ENCODE measurements at places on chromosomes 5 and 9.

DNA sequence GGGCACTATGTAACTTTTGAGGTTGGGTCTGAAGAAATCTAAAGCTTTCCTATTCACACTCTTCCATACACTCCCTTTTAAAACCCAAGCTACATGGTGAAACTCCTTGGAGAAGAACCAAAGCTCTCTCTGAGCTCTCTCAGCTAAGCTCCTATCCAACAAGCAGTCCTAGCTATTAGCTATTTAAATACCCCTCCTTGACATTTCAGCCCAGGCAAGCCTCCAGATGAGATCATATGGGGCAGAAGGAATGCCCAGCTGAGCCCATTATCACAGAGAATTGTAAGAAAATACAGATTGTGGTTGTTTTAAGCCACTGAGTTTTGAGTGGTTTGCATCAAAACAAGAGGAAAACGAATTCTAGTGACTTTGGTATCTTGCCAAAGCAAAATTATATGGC lies 15.2 kb downstream of the HSPB3 start:
- DNase-seq, result no peak

DNA sequence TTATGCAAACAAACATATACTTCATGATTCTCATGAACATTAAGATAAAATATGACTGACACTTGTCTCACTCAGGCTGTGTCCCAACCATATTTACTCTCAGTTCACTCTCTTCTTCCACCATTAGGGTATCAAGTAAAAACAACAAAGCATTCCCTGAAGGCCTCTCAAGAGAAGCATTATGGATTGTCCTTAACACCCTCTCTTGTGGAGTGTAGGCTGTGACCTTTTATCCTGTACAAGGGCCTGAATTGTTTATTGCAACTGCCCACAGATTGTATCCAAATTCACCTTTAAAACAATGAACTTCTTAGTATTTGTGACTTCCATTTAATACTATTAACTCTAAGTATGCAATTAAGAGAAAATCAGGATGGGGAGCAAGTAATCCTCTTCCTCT lies 78.1 kb downstream of the RICTOR start:
- DNase-seq, result no peak

DNA sequence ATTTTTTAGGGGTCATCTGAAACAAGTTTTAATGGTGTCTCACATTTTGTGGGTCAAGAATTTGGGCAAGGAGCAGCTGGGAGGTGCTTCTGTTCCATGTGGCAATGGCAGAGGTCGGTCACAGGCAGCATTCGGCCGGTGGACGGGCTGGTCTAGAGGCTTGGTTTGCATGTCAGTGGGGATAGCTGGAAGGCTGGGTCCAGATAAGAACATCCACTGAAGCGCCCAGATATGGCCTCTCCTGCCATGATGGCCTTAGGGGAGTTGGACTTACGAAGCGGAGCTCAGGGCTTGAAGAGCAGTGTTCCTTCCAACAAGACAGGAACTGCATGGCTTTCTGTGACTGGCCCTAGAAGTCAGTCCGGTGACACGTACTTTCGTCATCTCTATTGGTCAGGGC lies 30.3 kb downstream of the LHFPL2 start:
- no peak for DNase-seq

DNA sequence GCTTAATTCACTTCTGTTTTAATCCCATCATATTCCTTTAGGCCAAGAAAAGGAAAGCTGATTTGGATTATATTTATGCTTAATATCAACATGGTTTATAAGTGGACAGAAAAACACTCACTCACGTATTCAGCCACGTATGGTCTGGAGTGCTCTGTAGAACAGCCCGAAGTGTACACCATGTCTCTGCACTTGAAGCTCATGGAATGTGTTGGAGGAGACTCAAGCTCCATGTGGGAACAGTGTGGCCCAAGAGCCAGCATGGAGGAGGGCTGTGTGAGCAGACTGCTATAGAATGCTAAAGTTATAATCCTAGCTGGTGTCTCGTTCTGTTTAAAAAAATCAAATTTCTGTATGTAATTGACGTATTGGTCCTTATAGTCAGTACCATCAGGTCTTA lies 32.9 kb downstream of the OTULINL start:
- DNase-seq, result no peak

GRCh38 chr9:87238545-87238944 lies 259.1 kb upstream of the DAPK1 start:
- DNase-seq, result no peak

DNA sequence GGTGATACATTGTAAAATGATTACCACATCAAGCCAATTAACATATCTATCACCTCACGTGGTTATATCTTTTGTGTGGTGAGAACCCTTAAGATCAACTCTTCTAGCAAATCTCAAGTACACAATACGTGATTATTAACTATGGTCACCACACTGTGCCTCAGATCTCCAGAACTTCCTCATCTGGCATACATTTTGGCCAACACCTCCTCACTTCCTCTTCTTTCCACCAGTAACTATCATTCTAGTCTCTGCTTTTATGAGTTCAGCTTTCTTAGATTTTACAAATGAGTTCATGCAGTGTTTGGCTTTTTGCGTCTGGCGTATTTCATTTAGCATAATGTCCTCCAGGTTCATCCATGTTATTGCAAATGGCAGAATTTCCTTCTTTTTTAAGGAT lies 35.8 kb downstream of the PRKACG start:
- no peak for DNase-seq

DNA sequence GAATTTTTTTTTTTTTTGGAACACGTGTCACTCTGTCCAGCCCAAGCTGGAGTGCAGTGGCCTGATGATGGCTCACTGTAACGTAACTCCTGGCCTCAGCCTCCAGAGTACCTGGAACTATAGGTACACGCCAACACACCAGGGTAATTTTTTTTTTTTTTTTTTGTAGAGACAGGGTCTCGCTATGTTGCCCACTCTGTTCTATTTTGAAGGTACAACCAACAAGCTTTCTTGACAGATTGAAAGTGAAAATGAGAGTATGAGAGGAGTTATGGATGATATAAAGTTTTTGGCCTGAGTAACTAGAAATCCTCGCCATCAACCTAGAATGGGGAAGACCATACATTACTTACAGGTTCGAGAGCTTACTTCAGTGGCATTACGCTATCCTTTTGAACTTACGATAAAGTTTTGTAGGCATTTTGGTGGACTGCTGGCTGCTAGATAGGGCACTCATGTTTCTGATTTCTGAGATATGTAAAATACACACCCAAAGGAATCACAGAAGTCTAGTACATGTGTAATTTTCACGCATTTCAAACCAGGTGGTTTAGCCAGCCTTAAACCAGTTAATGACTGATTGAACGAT lies 806 bp upstream of the CDC42SE2 start:
- DNase-seq, result peak; percentile 15

DNA sequence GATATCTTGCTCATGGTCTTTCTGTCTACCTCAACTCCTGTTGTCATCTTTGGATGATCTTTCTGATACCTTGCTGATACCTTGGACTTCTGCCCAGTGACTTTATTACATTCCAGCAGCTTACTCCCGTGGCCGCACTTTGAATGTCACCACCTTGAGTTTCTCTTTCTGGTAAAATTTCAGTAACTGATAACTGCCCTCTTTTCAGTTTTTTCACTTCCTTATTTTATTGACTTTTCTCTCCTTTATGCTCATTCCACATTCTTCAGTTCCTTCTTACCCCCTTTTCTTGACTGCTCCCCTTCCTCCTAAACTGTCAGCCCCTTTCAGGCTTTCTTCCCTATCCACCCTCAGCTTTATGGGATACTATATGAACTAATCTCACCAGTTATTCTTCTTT lies 7.0 kb upstream of the FBXO4 start:
- no peak for DNase-seq

GRCh38 chr9:15529566-15530324 lies 19.0 kb upstream of the PSIP1 start:
- DNase-seq, result no peak

DNA sequence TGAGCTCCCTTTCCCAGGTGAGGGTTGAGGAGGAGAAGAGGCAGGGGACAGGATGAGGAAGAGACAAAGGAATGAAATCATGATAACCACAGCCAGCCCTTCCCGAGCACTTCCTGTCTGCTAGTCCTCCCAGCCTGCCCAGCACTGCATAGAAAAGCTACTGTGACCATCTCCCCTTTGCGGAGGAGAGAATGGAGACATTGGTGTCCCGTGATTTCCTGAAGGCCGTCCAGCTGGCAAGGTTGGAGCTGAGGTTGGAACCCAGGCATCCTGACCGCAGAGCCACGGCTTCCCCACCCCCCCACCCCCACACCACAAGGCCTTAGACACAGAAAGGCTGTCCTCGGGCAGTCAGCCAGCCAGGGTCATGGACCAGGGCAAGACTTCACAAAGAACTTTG lies 131.1 kb upstream of the ICE1 start:
- DNase-seq, result no peak

- no peak for DNase-seq
These were observed 21.8 kb upstream of the SLC12A7 start for GRCh38 chr5:1133510-1134201.

- no peak for DNase-seq
These were observed 331.0 kb downstream of the ADAMTS6 start for GRCh38 chr5:65150599-65151304.

GRCh38 chr5:66364186-66364585 lies 220.1 kb downstream of the SREK1 start:
- DNase-seq, result no peak

DNA sequence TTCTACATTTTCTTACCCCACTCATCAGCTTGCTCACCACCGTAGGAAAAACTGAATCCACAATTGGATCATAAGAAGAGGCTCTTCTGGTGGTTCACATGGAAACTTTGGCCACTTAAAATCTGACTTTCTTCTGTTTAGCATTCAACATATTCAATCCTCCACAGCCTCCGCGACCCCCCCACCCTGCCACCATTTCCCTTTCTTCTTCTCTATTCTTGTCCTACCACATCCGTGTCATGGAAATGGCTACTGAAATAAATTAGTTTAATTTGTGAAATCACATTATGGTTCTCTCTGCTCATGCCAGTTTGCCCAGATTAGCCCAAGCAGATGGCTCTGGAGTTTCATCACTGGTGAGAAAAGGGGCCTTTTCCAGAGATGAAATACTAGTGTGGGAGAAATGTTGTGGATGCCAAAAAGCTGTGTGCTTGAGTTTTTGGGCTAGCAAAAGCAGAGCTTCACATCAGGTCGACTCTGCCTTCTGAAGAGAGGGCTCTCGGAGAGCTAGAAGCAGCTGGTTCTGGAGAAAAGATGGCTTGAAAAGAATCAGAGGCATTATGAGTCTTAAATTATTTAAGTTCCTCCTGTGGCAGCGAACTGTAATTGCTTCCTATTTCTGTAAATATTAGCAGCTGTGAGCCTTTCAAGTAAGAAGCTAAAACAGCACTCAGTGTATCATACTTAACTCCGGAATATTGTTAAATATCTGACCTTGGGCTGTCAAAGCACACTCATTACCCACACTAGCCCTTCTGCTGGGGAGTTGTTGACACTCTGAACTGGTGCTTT lies 107.1 kb downstream of the MAT2B start:
- peak; percentile 66 for DNase-seq

GRCh38 chr9:130382096-130382495 lies 62.7 kb upstream of the ASS1 start:
- no peak for DNase-seq

DNA sequence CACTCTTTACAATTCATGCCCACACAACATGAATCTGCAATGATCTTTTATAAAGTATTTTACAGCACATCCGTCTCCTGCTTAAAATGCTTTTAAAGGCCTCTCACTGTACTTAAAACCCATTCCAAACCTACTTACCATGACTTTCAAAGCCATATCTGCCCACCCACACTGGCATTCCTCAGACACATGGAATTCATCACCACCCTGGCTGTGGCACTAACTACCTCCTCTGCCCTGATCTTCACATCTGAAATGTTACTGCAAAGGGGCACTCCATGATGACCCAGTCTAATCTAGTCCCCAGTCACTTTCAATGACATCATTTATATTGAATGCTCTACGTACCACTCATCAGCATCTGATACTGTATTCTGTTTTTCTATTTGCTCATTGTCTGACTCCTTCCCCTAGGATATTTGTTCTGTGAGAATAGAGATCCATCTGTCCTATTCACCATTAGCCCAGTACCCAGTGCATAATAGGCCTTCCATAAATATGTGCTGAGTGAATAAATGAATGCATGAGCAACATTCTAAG lies 193.2 kb upstream of the KIF2A start:
- DNase-seq, result no peak

DNA sequence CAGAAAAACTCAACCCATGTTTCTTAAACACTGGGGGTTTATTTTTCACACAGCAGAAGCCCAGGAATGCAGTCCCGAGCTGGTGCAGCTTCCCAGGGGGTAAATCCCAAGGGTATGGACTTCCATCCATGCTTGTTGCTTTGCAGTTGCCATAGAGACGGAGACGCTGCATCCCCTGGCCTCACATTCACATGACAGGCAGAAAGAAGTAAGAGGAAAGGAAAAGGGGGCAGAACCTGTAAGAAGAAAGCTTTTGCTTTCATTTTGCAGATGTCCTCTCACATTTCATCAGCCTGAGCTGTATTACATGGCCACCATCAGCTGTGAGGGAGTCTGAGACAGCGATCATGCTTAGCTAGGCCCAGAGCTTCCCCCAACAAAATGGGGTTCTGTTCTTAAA lies 321.0 kb downstream of the AGTPBP1 start:
- peak; percentile 0 for DNase-seq

DNA sequence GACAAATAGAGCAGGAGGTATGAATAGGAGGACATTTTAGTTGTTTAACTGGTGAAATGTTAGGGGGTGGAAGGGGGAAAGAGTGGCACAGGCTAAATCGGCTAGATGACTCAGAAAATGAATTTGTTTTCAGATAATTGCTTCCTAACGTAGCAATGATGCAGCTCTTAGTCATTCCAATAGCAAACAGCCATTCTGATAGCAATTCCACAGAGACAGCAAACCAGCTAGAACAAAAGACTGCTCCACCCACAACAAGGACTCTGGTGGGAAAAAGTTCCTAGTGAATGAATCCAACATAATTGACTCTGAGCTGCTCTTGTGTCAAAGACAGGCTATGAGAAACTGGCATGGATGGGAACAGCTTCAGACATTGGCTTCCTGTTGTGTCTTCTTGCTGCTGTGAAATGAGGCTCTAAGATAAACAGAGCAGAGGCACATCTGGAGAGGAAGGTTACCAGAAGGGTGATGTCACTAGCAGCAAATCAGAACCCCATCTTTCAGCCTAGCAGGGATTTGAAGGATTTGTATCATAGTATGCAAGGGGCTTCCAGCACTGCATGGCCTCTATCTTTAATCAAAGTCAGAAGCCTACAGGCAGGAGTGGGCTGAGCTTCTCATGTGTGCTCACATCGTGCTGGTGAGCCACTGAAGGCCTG lies 28.1 kb upstream of the F2RL1 start:
- DNase-seq, result no peak
